ENCODE measurements at places on chromosomes 5 and 9.

GRCh38 chr9:134404376-134405358, 78.4 kb downstream of the RXRA start:
- DNase-seq = no peak

DNA sequence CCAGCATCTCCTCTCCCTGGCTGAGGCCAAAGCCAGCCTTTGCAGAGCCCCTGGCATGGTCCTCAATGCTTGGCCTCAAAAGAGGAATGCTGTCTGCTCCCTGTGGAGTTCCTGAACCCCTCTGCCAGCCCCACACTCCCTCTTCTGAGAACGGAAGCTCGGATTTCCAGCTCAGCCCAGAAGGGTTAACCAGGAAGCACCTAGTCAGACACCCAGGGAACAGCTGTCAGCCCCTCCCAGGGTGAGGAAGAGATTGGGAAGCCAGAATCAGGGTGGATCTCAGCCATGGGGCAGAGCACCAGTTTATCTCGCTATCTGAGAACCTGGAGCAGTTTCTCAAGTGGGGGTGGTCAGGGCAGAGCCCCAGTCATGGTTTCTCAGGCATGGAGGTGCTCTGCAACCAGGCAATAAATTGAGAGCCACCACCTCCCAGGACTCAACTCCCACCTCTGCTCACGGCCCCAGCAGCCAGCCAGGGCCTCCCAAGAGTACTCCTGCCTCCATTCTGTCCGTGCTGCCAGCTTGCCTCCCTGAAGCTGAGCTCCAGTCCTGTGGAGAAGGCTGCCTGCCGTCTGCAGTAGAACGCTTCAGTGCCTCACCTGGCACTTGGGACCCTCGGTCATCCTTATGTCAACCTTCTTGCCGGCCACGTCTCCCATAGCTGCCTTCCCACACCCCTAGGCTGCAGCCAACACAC, 7.6 kb downstream of the FOXE1 start:
- no peak for DNase-seq

GRCh38 chr5:135539430-135540005, 3.8 kb upstream of the NEUROG1 start:
- no peak for DNase-seq

DNA sequence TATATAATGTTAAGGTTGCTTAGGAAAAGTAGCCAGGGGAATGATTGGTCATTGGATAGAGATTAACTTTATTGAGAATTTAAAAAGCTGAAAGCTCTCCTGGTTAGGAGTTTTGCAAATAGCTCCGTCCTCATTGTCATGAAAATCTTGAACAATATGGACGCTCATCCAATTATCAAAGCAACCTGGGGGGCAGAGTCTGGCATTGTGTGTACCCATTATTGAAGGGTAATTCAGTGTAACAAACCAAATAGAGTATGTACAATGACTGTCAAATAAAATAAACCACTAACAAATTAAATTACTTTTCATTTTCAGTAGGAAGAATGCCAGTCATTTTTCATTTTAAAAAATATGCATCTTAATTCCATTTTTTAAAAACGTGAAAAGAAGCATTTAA, 144.0 kb upstream of the GPR151 start:
- DNase-seq = no peak

DNA sequence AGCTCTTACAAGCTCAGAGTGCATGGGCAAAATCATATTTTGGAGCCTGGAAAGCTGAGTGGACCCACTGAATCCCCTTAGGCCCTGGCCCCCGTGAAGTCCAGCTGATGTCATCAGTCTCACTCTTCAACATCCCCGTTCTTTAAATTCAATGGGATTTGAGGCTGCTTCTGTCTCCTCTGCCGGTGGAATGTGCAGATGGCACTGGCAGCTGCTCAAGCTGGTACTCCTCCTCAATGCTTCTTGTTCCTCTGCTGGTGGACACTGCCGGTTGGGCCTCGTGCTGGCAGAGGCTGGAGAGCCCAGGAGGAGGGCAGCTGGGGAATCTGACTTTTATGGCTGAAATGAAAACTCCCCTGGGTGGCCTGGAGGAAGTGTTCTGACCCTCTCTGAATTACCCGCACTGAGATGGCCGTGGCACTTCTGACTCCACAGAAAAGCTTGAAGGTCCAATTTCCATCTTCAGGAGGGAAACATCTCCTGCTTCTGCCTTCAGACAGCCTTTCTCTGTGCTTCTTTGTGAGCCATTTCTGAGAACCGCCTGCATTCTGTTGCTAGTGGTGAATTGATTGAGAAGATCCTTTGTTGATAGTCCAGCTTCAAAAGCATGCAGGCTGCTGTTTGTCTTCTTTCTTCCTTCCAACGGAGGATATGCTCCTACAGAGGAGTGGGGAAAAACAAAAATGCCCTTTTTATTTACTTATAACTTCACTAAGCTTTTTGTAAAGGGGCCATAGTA, 298.9 kb downstream of the TMEM38B start:
- DNase-seq = no peak

GRCh38 chr5:82605441-82605973, 327.4 kb upstream of the RPS23 start:
- DNase-seq = no peak

DNA sequence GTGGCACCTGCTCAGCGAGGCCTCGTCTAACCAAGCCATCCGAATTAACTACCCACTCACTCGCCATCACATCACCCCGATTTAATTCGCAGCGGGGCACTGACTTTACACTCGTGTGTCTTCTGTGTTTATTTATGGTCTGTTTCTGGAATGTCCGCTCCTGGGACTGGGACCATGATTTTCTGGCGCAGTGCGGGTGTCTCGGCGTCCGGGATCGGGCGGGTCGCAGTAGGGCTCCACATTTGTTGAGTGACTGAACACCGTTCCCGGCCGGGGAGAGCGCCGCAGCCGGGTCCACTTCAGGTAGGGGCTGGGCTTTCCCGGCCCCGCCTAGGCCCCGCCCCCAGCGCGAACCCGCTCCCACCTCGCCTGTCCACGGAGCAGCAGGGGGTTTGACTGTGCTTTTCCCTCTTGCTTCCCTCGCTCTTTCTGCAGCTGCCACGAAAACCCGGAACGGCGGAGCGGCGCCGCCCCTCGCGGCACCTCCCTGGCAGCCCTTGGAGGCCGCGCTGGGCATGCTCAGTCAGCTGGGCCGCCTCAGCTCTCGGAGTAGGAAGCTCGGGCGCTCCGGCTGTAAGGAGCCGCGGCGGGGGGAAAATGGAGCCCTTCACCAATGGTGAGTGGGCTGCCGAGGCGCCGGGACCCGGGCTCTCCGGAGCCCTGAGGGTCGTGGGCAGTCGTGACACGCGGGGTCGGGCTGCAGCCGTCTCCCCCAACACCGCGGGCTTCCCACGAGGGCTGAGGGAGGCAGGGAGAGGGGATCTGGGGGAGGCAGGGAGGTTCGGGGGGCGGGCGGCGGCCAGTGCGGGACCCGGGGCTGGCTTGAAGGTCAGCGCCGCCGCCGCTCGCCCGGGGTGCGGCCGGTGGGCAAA, at the start of gene LNPEP:
Gene LNPEP, plus strand, starts transcription at position 522 of the 872 bp plus-strand sequence. Its CDS starts 76 bp downstream, at position 598.
- peak; percentile 88 for DNase-seq

GRCh38 chr5:152462021-152462721, 57.1 kb upstream of the NMUR2 start:
- no peak for DNase-seq

DNA sequence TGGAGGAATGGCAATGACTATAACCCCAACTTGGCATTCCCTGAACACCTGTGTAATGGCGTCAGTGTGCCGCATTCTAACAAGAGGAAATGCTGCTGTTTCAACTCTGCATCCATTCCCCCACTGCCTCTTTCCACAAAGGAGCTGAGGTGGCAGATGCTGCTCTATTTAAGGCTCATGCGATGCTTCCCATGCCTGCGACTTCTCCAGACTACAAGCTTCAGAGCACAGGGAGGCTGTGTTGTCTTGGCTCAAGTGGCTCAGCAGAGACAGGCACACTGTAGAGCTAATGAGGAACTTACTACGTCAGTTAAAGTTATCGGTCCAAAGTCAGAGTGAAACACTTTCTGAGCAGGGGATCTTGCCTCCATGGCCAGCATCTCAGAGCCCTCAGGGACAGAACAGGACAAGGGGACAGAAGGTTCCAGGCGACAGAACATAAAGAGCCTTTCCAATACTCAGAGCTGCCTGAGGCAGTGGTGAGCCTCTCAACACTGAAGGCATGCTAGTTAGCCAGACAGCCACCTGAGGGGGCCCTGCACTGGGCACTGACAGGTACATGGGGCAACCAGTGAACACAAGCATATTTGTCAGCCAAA, 21.8 kb downstream of the TNIP1 start:
- DNase-seq = no peak

DNA sequence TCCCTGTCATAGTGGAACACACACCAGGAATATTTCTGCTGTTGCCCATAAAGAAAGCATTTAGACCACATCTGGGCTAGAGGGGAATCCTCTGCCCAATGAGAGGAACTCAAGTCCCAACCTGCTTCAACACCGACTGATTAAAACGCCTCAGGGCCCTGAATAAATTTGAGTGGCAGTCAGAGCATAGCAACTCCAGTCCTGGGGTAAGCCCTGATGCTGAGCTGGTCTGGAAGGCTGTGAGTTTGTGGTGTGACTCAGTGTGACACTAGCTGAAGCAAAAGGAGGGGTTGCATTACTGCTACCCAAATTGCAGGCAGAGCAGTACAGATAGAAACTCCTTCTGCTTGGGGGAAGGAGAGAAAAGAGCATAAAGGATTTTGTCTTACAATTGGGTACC, 148.3 kb downstream of the PRDM9 start:
- no peak for DNase-seq

- no peak for DNase-seq
These were observed 165.0 kb downstream of the FGF1 start for GRCh38 chr5:142520885-142521284.

DNA sequence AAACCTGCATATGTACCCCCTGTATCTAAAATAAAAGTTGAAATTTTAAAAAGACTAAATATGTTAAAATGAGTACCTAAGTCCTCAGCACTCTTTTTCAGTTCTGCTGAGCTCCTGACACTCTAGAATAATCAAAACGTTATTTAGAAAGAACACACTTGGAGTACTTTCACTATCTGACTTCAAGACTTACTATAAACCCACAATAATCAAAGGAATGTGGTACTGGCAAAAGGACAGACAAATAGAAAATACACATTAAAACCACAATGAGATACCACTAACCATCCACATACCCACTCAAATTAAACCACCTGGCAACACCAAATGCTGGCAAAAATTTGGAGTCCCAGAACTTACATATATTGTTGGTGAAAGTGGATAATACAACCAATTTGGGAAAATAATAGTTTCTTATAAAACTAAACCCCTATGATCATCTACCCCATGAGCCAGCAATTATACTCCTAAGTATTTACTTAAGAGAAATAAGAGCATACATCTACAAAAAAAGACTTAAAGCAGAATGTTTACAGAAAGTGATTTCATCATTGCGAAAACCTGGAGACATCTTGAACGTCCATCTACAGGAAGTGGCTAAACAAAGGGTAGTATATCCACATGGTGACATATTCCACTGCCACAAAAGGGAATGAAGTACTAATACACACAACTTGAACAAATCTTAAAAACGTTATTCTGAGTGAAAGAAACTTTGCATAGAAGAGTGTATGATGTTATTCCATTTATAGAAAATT, 12.8 kb upstream of the PRSS3 start:
- no peak for DNase-seq

DNA sequence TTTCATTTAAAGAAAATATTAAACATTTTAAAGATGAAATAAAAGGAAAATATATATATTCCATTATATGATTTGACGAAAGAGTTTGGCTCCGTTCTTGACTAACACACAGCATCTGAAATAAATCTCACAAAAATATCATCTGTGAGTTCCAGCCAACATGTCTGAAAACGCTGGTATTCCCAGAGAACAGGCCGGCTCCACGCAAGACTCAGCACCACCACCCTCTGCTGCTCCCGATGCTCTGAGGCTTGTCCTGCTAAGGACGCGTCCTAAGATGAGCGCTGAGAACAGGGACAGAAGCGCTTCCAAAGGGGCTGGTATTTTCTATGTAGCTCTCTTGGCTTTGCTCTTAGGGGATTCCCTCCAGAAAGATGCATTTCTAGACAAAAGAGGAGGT, 40.6 kb upstream of the N4BP3 start:
- no peak for DNase-seq

Measured in HuH-7 (cell line).